Stimulated activated CD8-positive, alpha-beta memory T cell treated with anti-CD3 and anti-CD28 coated beads, Interleukin-4, amount 100 ng/mL, for 4 hours (primary cell): ENCODE measurements at places on chromosomes 12 and 14.

DNA sequence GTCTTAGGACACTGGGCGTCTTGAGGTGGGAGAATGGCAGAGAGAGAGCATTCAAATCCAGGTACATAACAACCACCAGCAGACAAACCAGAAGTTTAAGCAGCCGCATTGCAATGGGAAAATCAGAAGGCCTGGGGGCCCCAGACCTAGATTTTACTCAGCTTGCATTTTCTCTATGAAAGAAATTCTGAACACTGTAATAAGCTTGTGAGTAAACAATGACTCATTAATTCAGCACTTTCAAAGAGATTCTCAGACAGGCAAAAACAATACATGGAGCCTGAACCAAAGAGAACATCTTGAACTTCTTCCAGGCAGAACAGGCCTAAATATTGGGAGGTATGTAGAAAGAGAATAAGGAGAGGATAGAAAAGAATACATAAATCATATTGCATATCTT lies 69.8 kb upstream of the IFNG-AS1 start:
- no peak for DNase-seq

DNA sequence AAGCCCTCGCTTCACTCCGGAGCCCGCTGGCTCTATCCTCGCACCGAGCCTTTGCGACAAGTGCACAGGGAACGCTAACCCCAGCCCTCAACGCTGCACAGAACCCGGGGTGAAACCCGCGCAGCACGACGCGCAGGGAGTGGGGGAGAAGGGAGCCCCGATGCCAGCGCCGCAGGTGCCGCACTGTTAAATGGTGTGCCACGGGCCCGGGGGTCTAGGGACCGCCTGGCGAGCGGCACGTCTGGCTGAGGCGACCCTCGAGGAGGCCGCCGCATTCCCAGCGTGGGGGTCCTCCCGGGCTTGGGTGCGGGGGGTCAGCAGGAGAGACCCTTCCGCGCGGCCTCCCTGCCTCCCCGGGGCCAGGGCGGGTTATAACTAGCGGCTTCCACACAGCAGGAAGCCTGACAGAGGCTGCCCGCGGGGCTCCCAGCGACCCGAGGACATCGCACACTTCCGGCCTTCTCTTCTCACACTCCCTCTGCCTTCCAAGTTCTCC lies 23.8 kb upstream of the LRTM2 start:
- DNase-seq, result no peak

DNA sequence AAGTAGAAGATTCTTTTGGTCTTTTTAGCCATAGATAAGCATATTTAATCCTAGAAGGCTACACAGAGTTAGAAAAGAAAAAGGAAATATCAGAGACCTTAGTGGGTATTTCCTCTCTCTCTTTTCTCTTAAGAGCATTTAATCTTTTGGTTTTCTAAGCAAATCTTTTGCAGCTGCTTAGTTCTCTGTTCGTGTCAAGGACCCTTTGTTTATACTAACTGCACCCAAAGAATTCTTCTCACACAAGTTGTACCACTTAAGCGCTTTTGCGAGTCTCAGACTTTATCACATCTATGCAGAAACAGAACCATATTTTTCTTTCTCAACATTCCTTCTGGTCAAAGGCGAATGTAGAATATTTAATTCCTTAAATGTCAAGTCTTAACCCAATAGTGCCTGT lies 17.9 kb upstream of the NID2 start:
- no peak for DNase-seq

DNA sequence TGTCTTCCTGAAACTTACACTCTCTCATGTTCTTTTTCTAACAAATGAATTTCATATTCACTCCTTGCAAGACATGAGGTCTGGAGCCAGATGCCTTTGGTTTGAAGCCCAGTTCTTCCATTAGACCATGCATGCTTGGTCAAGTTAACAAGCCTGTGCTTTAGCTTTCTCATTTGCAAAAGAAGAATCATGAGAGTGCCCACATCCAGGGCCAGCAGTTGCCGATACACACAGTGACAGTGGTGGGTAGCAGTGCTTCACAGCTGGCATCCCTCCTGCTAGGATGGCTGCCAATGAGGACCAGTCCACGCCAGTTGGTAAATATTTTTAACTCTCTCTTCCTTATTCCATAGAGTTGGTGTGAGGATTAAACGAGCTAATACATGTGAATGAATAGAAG lies 163.1 kb downstream of the PHLDA1 start:
- no peak for DNase-seq

- DNase-seq, result no peak
These were observed 76.8 kb downstream of the NUMB start for GRCh38 chr14:73381380-73382013.

DNA sequence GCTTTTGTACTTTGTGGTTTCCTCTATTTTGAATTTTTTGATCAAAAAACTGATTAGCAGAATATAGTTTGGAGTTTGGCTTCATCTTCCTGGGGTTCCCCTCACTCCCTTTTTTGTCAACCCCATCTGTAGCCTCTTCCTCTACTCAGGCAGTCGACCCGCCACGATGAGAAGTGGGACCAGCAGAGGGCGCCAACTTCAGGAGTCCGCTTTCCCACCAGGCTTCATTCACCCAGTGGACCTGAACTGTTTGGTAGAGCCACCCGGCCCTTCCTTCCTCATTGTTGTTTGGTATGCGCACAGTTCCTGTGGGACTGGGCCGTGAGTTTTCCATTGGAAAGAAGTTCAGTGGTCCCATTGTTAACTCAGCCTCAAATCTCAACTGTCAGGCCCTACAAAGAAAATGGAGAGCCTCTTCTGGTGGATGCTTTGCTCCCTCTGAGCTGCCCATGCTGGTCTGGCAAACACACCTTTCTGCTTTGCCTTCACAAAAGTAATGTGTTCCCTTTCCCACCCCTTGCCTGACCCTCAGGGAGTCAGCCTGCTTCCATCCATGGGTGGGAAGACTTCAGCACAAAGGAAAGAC lies 21.7 kb downstream of the TMBIM6 start:
- DNase-seq, result peak; percentile 64

GRCh38 chr12:32897687-32898573 lies 1.4 kb upstream of the PKP2 start:
- DNase-seq, result no peak

DNA sequence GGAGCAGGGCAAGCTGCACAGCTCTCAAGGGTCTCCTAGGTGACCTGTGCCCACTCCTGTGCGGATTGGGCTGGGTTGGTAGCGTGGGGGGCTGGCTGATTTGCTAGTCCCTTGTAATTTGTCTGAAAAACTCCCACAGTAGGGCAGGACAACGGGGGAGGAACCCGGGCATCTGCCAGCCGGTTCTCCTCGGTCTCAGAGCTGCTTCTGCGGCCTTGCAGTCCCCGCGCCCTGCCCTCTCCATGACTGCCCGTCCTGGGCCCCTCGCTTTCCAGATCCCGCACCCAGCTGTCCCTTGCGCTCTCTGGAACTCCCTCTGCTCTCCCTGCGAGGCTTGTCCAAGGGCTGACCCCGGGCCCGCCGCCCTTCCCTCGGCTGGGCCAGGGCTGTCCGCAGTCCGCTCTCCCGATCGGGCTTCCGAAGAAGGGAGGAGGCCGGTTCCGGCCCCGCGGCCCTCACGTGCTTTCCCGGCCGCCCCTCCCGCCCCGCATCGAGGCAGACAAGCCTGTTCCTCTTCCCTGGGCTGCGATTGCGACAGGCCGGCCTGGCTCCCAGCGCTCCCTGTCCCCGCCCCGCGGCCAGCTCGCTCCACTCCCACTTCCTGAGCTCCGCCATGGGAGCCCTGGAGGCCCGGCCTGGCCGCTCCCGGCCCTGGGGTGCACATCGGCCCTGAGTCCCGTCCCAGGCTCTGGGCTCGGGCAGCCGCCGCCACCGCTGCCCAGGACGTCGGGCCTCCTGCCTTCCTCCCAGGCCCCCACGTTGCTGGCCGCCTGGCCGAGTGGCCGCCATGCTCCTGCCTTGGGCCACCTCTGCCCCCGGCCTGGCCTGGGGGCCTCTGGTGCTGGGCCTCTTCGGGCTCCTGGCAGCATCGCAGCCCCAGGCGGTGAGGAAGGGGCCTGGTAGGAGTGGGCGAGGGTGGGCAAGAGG lies at the start of gene LTBR:
LTBR (plus strand) TSS at position 591 of the 927 bp plus-strand sequence; CDS start at position 788, 197 bp downstream.
- DNase-seq, result peak; percentile 9

GRCh38 chr14:51053157-51053556 lies 41.7 kb downstream of the TRIM9 start:
- no peak for DNase-seq

DNA sequence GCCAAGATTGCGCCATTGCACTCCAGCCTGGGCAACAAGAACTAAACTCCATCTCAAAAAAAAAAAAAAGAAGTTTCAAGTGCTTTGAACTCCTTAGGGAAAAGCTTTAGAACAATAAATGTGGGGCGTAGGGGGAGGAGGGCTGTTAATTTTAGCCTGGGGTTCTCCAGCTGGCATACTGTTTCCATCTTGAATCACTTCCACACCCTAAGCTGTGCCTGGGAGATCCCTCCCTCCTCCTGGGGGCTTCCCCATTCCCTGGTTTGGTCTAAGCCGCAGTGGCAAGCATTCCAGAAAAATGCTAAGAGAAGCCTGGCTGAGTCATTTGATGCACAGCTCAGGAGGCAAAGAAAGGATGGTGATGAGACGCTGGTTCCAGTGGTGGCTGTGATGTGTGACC lies 2.3 kb upstream of the ZNF384 start:
- no peak for DNase-seq

DNA sequence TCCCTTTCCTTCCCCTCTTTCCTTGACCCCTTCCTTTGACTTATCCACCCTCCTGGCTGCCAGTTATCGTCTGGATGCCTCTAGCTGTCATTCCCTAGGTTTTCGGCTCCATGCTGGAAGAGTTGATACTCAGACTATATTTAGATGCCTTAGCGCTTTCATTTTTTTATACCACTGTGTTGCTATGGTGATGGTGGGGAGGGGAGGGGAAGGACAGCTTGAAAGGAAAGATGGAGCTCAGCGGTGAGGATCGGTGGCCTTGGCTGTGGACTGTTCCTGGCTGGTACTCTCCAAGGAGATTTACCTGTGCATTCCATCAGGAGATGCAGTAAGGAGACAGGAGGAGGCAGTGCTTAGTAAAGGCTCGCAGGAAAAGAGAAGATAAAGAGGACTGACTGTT lies 108.7 kb downstream of the SLC8A3 start:
- no peak for DNase-seq

- peak; percentile 79 for DNase-seq
These were observed 22.3 kb downstream of the GALNT6 start for GRCh38 chr12:51368640-51369517.

DNA sequence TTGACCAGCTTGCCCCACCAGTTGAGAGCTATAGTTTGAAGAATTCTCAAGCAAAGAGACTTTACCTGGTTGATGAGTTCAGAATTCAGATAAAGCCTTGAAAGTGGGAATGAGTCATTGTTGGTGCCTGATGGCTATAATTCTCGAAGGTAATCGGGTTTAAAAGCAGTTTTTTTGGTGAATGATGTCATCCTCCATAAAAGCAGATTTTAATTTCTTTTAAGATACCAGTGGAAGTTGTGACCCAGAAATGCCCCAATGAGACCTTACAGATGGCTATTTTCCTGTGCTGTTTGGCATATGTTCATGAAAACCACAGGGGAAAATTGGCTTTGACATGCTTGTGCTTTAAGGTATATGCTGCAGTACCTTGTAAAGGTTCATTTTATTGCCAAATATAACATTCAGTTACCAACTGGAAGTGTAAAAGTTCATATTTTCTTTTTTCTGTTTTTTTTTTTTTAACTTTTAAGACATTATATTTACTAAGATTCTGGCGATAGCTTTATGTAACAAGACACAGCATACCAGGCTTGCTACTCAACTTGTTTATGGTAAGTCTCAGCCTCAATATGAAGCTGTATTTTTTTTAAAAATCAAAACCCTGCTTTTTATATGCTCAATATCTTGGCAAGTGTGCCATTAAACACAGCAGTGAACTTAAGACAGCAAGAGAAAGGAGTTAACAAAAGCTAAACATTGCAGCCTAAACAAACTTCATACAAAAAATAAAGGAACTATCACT lies 119.3 kb downstream of the LMNTD1 start:
- DNase-seq, result no peak

- DNase-seq, result no peak
These were observed 2.2 kb downstream of the PLEKHG6 start for GRCh38 chr12:6312529-6313325.

DNA sequence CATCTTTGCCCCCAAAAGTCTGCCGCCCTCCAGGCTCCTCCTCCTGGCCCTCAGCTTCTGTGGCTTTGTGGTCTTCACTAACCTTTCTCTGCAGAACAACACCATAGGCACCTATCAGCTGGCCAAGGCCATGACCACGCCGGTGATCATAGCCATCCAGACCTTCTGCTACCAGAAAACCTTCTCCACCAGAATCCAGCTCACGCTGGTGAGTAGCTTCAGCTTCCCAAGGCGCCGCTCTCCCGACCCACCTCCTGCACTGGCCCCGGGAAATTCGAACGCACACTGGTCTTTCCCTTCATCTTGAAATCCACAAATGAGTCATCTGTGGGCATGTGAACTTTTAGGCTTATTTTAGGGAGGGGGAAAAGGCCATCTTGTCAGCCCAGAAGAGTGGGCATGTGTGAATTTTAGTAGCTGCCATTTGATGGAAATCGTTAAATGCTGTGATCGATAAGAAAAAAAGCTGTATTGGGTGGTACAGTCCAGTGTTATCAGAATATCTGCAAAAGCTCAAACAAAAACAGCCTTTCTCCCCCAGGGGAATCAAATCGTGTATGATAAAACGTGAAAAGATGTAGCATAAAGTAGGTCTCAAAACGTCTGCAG lies 700 bp downstream of the SLC35E3 start:
- DNase-seq, result no peak

DNA sequence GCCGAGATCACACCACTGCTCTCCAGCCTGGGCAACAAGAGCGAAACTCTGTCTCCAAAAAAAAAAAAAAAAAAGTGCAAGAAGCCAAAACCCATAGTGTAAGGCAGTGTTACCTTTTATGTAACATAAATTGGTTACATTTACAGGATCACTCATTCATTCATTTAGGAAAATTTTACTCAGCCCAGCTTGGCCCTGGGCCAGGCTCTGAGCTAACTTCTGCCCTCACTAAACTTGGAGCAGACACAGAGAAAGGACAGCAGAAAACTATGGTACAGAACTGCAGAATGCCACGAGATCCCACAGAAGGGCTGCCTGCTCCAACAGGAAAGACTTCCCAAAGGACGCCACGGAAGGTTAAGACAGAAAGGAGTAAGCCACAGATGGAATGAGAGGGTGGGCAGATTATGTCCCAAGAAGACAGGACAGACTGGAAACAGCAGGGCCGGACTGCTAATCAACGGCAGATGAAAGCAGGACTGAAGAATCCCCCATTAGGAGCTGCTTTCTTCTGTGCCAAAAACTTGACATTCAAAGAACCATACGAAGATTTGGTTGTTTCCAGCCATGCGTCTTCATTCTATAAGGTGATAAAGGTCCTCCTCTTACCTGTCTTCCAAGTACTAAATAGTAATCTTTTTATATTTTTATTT lies 18.9 kb downstream of the PPP1R13B start:
- DNase-seq, result no peak

GRCh38 chr14:96090441-96091148 lies 51.4 kb downstream of the C14orf132 start:
- no peak for DNase-seq
